ENCODE measurements at places on chromosomes 11 and 22.

DNA sequence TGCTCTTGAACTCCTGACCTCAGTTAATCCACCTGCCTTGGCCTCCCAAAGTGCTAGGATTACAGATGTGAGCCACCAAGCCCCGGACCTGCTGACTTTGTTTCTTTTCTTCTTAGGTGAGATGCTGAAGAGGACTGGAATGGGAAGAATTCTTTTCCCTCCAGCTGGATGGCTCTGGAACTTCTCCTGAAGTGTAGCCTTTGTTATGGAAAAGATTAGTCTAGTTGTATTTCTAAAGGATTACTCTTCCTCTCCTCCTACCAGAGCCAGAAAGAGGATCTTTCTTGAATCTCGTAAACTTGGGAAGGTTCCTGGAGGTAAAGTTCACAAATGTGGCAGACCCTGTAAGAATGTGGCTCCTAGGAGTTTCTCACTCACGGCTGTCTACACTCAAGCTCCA is 95.4 kb upstream of the LARGE1 start:
- no peak for DNase-seq

DNA sequence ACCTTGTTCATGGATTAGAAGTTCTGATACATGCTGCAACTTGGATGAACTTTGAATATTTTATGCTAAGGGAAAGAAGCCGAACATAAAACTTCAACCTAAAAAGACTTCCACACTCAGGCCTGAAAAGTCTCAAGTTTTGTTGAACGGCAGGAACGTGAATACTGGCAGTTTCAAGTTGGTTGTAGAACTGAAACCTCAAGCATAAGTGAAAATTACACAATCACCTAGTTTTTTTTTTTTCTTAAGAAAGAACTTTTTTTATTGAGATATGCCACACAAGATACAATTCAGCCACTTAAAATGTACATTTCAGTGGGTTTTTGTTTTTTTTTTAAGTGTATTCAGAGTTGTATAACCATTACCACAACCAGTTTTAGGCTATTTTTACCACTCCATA is 50.8 kb upstream of the ADORA2A start:
- DNase-seq: no peak

- DNase-seq: no peak
Measured at GRCh38 chr11:78085972-78086371, 6.3 kb upstream of the NDUFC2 start.

GRCh38 chr11:68074584-68075352 is 35.9 kb downstream of the TCIRG1 start:
- no peak for DNase-seq

DNA sequence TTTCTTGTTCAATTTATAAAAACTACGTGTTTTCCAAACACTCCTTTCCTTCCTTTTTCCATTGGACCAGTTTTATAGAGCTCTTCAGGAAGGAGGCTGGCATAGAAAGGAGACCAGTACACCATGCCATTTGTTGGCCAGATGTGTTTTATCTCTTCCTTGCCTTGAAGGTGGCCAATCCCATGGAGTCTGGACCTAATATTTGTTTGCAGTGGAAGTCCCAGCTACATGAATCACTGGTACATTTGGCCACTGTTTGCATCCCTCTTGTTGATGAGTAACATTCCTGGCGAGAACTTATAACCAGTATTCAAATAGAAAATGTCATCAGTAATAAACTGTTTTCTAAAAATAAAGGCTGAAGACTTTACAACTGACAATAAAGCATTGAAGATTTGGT is 110.2 kb downstream of the ANO3 start:
- DNase-seq: no peak

GRCh38 chr11:11220786-11221185 is 132.3 kb downstream of the CSNK2A3 start:
- DNase-seq: no peak

DNA sequence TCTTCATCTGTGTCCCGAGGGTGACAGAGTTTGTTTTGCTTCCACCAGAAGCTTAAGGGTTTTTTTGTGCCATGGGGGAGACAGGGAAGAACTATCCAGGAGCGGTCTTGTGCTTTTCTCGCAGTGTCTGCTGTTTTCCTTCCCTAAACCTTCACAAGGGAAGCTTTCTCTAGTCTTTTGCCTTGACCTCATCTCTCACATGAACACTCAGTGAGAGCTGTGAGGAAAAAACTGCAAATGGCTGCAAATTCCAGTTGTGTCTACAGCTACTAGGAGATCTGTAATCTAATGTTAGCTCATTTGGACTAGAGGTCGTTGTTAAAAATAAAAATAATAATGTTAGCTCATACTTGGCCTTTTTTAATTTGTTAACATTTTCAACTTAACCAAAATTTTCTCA is 264.7 kb upstream of the SESN3 start:
- DNase-seq: no peak

GRCh38 chr11:72614381-72614780 is 59.8 kb downstream of the PDE2A start:
- no peak for DNase-seq

- no peak for DNase-seq
Measured at GRCh38 chr11:130151196-130151595, 8.4 kb upstream of the ST14 start.

DNA sequence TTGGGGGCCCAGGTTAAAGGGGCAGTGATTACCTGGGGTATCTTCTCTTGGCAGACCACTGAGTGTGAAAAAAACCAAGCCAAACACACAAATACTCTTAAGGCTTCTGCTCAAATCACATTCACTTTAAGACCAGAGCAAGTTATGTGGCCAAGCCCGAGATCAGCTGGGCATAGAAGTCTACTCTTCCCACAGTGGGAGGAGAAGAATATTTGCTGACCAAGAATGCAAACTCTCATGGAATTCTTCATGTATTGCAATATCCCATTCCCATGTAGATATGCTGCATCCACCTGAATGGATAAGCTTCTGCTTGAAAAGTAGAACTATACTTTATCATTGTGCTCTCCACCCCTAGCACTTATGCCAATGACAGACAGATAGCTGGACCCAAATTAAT is 37.1 kb upstream of the C11orf87 start:
- no peak for DNase-seq

DNA sequence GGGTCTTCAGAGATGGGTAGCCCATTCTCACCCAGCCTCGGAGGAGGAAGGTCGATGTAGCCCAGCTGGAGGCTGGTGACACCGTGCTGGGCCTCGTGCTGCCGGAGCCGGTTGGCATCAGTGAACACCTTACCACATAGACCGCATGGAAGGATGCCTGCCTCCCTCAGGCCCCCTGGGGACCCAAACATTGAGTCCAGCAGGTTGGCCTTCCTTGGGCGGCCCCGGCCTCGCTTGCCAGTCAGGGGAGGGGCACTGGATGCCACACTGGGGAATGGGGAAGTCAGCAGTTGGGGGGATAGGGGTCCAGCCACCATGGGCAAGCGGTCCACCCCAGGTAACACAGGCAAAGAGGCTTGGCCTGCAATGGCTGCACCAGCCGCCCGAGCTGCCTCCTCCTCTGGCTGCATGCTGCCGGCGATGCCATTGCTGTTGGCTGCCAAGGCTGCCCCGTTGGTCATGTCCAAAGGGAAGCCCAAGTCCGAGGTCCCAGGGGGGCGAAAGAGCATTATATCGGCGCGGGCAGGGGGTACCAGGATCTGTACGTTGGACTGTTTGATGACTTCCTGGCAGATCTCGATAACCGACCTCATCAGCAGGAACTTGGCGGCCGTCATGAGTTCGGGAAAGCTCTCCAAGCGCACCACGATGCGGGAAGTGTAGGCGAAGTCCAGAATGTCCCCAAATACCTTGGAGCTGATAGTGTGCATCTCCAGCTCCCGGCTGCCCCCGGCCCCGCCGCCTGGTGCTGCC is 1.4 kb downstream of the PATZ1 start:
- no peak for DNase-seq

DNA sequence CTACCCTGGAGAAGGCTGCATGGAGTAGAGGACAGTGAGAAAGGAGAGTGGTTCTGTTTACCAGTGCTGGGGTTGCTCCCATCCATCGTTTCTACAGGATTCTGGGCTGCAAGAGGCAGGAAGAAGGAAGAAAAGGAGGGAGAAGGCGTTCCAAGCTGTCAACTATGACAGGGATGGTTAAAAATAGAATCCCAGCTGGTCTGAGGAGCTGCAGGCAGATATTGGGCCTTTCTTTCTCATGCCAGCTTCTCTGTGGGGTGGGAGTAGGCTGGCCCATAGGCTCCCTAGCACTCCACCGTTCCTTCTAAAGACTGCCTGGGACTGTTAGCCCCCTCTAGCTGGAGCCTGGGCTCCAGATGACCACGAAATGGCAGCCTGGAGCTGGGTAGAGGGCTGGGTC is 13.6 kb downstream of the CCKBR start:
- DNase-seq: no peak

DNA sequence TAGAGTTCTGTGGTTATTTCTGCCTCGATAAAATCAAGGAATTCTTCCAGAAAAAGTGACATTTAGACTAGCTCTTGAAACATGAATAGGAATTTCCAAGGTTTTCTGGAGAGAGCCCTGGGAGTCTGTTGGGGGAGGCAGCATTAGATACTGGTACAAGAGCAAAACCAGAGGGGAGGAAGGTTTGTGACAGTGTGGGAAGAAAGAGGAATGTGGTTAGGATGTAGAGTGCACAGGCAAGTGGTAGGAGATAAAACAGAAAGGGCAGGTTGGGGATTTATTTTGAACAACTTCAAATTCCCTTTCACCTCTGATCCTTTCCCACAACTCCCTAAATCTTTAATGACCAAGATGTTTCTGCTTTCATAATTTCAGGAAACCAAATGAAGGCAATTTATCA is 588.4 kb downstream of the METTL15 start:
- no peak for DNase-seq

DNA sequence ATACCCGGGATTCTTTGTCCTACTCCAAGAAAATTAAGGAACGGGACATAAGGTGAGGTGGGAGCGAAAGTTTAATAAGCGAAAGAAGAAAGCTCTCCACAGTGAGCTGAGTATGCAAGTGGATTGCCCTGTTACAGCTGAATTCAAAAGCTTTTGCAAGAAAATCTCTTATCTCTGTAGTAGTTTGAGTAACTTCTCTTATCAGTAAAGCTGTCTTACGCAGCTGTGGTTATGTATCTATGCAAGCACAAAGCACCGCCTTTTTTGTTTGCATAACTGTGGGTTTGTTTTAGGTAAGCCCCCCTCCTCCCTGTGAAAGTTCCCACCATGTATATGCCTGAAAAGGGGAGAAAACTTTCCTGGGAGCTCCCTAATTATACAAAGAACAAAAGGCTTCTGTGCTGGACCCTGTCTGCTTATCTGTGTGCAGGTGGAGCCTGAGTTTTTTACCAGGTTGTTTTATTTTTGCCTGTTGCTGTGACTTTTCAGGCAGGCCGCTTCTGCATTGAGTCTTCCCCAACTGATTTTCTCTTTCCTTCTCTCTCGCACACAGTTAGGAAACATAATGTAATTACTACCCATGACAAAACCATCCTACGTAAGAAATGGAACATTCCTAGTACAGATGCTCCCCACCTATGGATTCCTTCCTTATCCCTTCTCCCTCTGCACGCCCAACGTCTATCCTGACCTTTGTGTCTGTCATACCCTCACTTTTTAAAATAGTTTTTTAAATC is 837 bp upstream of the PLAAT5 start:
- no peak for DNase-seq

- no peak for DNase-seq
Measured at GRCh38 chr11:121132211-121132976, 31.4 kb downstream of the TECTA start.

GRCh38 chr11:110087812-110088534 is 5.2 kb upstream of the ZC3H12C start:
- no peak for DNase-seq

GRCh38 chr22:45615364-45615763 is 56.3 kb upstream of the ATXN10 start:
- no peak for DNase-seq
